ENCODE measurements at places on chromosomes 7 and 10.

DNA sequence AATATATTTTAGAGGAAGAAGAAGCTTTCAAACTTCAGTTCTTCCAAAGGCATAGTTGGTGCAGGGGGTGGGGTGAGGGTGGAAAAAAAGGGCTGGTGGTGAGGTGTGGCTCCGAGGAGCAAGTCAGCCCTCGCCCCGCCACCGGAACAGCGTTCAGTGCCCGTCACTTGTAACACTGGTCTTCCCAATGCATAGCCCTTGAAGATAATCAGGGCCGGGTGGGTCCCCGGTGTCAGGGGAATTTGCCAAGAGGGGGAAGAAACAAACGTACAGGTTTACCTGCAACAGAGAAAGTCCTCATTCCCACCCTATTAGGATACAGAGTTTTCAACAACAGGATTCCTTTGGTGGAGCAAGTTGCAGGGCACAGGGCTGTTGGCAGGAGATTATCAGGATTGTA lies 1.5 kb downstream of the SVOPL start:
- no peak for DNase-seq

DNA sequence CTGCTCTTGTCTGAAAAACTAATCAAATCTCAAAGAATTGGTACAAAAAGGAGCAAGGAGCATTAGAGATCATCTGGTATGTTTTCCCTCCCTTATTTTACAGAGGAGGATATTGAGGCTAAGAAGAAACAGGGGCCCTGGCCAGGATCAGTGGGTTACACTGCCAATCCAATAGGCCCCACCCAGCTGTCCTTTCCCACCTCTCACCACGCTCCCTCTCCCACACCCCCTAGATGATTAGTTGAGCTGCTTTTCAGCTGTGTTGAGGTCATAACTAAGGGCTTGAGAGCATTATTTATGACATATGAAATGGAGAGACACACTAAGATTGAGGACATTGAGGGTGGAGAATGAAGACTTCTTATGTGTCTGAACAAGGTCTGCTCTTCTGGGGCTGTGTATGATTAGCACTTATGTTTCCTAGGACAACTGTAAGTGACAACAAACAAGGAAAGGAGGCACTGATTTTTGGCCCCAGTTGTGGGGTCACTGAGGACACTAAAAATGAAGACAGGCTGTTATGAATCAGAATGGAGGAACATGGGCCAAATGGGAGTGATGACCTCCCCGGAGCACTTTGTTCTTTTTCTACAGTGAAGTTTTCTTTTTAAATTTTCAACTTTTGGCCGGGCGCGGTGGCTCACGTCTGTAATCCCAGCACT lies 26.5 kb downstream of the VWA2 start:
- DNase-seq = no peak

DNA sequence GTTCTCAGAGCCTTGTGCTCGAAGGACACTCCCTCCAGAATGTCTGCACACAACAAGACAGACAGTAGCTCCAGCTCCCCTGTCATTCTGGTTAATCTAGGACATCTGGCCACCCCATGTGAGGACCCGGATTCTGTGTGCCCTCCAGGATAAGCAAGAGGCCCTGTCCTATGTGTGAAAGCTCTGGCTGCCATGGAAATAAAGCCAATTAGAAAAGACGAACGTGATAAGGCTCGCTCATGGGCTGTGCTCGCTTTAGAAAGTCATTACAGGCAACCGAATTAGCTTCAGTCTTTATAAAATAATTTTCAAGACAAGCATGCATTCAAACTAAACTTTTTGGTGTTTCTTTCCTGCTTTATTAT lies 263.4 kb downstream of the INHBA start:
- DNase-seq = no peak

DNA sequence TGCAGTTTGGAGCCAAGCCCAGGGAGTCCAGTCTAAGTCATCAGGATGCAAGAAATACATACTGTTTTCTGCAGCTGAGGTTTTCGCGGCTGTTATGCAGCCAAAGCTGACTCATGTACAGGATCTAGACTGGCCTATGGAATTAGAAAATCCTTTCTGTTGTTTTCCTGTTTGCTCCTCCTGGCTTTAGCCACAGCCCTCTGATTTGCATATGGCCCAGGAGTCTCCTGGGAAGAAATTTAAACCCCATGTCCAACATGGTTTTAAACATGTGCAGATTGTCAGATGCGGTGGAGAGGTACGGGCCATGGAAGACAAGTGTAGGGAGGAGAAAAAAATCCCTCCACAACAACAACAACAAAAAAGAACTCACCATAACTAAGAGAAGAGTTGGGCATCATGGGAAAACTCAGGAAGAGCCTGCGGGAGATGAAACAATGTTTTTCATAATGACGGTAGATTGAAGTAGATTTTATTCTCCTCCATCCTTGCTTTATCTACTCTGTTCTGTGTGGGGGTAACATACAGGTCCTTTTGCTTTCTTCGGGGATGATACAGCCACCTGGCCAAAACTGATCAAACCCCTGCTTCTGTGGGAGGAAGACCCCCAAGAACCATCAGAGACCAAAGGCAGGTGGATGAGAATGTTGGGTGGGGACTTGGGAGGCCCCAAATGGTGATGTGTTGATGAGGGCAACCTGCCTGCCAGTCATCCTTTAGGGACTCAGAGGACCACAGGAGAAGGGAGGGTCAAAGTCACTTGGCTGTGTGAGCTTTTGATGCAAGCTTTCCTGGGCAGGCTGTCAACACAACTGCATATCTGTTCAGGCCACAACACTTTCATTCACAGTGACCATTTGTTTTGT lies 29.8 kb upstream of the GNA12 start:
- peak; percentile 86 for DNase-seq

DNA sequence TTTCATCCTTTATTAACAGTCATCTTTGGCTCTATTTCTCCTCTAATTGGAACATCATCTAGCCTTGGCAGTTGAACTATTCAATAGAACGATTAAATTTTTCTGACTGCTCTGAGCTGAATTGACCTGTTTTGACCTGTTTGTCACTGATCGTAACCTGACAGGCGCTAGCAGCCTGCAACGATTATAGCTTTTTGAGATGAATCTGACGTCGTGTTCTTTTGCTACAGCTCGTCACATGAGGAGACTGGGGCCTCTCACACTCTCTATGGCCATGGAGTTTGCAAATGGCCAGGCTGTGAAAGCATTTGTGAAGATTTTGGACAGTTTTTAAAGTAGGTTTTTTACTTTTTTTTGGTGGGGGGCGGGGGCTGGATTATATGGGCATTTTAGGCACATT lies 229.8 kb downstream of the FOXP2 start:
- DNase-seq = no peak

DNA sequence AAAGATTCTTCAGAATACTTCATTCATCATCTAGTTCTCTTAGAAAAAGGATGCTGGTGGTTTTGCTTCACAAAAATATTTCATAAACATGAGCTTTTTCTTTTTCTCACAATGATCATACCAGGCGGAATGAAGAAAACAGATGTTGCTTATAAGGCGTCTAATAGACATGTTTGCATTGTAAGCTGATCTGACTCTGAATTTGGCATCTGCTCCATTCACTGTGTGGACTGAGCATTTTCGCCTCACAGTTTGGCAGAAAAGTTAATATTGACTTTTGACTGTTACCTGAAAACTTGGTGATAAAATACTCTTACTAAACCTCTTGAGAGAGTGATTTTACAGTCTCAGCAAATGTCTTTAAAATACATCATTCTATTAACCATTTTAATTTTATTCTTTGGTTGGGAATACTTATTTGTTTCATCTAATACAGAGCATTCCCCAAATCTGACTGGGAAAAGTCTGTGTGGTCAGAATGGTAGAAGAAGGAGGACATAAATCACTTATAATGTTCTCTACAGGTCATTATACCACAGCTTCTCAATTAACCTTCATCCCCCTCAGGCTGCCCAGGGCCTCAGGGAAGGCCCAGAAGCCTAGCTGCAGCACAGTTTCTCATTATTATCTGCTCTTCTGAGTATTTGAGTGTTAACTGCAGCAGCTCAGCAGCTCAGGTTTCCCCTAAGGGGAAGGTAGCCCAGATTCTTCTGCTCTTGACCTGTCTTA lies 121.6 kb upstream of the KAT6B start:
- DNase-seq = no peak

GRCh38 chr7:134691546-134692343 lies 45.1 kb downstream of the BPGM start:
- DNase-seq = no peak

- no peak for DNase-seq
Observed at GRCh38 chr10:69876286-69876685, 74.6 kb downstream of the COL13A1 start.

GRCh38 chr7:102253973-102254370 lies 32.7 kb upstream of the SH2B2 start:
- no peak for DNase-seq

GRCh38 chr10:97434055-97434454 lies 8.1 kb downstream of the PGAM1 start:
- DNase-seq = no peak

- DNase-seq = no peak
Observed at GRCh38 chr7:21480693-21481403, 53.0 kb downstream of the SP4 start.

- no peak for DNase-seq
Observed at GRCh38 chr10:102552533-102552932, 48.8 kb downstream of the SUFU start.

- no peak for DNase-seq
Observed at GRCh38 chr10:113802997-113803396, 50.9 kb downstream of the DCLRE1A start.

GRCh38 chr7:7565746-7566650 lies 686 bp upstream of the MIOS start:
- DNase-seq = no peak

DNA sequence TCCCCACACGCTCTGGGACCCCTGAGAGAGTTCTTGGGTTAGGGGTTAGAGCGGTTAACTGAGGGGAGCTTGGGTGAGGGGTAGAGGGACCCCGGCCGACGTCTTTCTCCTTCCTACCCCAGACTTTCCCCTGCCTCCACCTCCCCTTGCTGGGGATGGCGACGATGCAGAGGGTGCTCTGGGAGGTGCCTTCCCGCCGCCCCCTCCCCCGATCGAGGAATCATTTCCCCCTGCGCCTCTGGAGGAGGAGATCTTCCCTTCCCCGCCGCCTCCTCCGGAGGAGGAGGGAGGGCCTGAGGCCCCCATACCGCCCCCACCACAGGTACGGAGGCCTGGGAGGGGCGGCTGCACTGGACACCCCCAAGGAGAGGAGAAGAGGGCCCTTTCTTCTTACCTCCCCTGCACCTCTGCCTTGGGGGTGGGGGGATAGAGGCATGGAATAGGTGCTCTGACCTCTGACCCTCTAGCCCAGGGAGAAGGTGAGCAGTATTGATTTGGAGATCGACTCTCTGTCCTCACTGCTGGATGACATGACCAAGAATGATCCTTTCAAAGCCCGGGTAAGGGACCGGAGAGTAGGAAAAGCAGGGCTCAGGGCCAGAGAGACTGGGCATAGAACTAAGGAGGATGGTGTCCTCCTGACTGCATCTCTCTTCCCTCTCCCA lies 1.1 kb downstream of the ZYX start:
- DNase-seq = no peak

DNA sequence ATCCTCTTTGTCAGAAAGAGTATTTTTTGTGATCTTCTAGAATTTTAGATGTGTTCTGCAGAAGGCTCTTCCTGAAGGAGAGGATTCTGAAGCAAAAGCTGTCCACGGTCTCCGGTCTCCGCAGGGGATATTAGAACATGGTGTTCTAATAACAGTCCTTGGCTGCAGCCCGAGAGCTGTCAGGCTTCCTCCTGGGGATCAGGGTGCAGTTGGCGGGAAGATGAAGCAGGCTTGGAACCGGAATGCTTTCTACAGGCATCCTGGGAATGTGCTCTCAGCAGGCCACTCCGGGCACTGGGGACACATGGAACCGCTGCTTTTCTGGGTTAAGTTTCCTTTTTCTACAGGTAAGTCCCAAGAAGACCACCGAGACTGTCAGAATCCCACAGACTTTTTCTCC lies 118.6 kb upstream of the PARD3 start:
- DNase-seq = no peak

DNA sequence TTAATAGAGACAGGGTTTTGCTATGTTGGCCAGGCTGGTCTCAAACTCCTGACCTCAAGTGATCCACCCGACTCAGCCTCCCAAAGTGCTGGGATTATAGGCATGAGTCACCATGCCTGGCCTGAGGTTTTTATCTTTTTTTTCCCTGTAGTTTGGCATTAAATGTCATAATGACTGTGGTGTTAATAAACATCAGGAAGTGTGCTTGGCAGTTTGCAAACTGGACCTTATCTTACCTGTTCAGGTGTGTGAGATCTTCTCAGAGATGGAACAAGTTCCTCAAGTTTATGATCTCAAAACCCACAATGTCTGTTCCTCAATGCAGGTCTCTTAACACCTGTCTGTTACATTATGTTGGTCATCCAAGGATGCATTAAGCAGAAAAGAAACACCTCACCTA lies 80.0 kb downstream of the ARID5B start:
- DNase-seq = no peak

- no peak for DNase-seq
Observed at GRCh38 chr10:43166880-43167497, 28.7 kb downstream of the CSGALNACT2 start.

DNA sequence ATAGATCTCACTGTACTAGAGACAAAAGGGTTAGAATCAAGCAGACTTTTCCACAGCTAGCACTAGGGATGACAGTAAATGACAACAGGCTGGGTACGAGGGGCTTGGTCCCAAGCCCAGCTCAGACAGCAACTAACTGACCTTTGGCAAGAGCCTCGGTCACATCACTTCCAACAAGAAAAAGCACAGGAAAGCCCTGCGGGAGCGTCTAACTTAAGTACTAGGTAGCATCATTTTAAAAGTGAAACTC lies 22.8 kb downstream of the CALML3 start:
- no peak for DNase-seq

- no peak for DNase-seq
Observed at GRCh38 chr10:86668297-86669165, at the start of gene LDB3. Gene LDB3, plus strand, starts transcription at chr10:86668511. Its CDS starts 181 bp downstream, at chr10:86668692.

DNA sequence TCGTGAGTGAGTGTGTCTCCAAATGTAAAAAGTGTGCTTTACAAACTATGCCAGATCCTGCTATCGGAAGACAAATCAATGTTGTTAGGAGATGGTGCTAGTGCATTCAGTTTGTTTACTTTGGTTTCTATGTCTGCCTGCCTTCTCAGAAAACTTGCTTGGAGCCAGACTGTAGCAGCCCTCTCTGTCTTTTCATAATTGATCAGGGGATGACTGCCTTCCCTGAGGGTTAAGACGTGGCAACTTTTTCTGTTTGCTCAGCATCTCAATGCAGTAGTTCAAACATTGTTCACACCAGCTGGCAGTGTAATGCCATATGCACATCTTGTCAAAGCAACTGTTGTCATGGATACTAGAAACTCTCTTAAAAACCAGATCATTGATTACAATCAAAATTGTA lies 118.5 kb downstream of the FOXP2 start:
- DNase-seq = no peak

Data from COLO829 (cell line).